Chondrocyte (in vitro differentiated cells): ENCODE measurements at places on chromosomes 4 and X. TPM values are rescaled to one million over a fixed set of nuclear protein-coding genes. Genes with fewer than 3 reads are reported as not detected.

CENPVL1 gene
- not detected in 3 replicates for total RNA-seq

DNA sequence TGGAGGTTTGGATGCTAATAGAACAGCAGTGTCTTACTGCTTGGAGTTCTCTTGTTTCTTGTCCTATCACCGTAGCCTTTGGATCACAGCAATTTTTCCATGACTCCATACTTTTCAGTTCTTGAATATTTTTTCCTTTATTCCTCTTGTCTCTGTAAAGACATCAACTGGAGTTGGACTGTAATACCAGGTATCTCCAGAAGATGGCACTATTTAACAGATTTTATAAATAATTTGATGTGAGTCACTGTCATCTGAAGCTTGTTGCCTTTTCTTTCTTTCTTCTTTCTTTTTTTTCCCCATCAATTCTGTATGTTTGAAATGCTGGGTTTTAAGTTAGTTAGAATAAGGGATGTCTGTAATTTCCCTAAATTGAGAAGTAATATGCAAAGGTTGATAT lies 24.1 kb downstream of the HPRT1 start:
- no peak for DNase-seq

- no peak for DNase-seq
Measured at GRCh38 chr4:155076256-155076785, 132.1 kb upstream of the NPY2R start.

GRCh38 chr4:172836661-172837060 lies 331.9 kb upstream of the GALNT7 start:
- no peak for DNase-seq

- no peak for DNase-seq
Measured at GRCh38 chrX:133922390-133922771, 63.0 kb downstream of the GPC3 start.

- DNase-seq, result no peak
Measured at GRCh38 chrX:9656277-9656676, 109.4 kb downstream of the GPR143 start.

- DNase-seq, result no peak
Measured at GRCh38 chr4:36006226-36006625, 238.1 kb downstream of the ARAP2 start.

DNA sequence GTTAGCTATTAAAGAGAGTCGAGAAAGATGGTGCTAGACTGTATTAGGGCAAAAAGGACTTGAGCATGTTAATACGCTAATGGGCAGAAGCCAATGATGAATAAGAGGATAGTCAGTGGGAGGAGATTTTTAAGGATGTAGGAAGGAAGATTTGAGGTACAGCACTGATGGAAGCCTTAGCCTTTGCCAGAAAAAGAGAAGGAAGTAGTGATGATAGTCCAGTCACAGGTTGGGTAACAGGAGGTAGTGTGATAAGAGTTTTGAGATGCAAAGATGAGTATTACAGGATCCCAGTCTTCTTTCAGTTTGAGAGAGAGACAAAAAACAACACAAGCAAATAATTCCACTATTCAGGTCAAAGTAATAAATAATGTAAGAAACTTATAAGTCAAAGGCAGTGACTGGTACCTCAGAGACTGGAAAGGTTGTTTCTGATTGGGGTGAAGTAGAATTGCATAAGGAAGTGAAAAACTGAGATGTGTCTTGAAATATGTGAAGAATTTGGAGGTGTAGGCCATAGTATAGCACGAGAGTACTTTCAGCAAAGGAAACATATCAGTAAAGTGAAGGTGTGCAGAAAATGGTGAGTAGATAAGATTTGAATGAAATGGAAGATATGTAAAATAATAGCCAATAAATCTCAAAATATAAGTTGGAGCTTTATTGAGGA lies 22.1 kb upstream of the NDNF start:
- DNase-seq, result no peak

ASB5 gene
- 0.90 TPM in 1 of 3 replicates, not detected in the others for total RNA-seq

DNA sequence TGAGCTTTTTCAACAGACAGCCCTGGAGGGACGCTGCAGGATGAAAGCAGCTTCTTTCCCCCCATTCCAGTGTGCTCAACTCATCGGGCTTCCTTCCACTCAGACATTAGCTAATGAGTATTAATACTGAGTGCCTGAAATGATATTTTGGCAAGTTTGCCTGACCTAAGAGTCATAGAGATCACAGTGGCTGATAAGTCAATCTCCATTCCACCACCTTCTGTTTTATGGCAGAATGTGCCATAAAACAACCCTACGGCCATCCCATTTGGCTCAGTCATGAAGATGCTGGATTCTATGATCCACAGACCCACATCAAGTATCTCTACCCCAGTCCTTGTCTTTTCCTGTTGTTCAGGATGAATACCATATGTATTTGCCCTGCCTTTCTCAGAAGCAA lies 48.3 kb upstream of the MAB21L2 start:
- no peak for DNase-seq

DNA sequence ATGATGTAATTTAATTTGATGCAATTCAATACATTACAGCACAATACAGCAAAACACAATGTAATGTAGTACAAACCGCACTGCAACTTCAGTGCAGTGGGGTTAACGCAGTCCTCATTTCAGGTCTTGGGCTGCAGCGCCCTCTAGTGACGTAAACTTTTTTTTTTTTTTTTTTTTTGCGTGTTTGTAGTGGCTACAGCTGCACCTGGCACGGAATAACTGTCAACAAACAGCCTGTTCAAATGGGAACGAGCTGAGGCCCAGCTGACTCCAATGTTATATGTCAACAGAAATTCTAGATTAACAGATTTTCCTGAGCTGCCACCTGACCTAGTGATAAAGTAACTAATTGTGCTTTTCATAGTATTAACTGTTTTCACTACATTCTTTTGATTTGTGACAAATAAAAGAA lies 33.5 kb upstream of the RASSF6 start:
- DNase-seq, result no peak

DNA sequence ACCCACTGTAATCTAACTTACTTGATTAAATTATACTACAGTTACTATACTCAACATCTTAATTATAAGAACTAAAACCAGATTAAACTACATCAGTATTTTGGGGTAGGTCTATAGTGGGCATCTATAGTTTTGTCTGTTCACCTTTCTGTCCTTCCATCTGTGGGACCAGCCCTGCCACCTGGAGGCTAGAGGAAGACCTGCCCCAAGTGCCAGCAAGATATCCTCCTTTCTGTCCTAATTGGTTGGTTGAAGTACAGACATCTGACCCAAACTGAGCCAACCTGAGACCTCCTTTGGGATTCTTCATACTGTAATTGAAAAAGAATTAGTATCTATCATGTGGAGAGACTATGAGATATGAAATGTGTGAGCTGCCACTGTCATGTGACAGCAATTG lies 172.2 kb upstream of the TLL1 start:
- DNase-seq, result no peak

HSFX3 gene
- not detected in 3 replicates for total RNA-seq

BEND2 gene
- not detected in 3 replicates for total RNA-seq

- no peak for DNase-seq
Measured at GRCh38 chr4:20464381-20464780, 212.7 kb downstream of the SLIT2 start.

UGT2B11 gene
- not detected in 3 replicates for total RNA-seq
